ENCODE measurements at places on chromosomes 5 and 9.

- DNase-seq, result no peak
These were observed 23.4 kb downstream of the NR4A3 start for GRCh38 chr9:99845063-99845462.

- DNase-seq, result peak; percentile 85
These were observed 90.6 kb downstream of the RALGPS1 start for GRCh38 chr9:127004946-127005769.

GRCh38 chr5:62584391-62584790, 5.8 kb downstream of the LRRC70 start:
- no peak for DNase-seq

DNA sequence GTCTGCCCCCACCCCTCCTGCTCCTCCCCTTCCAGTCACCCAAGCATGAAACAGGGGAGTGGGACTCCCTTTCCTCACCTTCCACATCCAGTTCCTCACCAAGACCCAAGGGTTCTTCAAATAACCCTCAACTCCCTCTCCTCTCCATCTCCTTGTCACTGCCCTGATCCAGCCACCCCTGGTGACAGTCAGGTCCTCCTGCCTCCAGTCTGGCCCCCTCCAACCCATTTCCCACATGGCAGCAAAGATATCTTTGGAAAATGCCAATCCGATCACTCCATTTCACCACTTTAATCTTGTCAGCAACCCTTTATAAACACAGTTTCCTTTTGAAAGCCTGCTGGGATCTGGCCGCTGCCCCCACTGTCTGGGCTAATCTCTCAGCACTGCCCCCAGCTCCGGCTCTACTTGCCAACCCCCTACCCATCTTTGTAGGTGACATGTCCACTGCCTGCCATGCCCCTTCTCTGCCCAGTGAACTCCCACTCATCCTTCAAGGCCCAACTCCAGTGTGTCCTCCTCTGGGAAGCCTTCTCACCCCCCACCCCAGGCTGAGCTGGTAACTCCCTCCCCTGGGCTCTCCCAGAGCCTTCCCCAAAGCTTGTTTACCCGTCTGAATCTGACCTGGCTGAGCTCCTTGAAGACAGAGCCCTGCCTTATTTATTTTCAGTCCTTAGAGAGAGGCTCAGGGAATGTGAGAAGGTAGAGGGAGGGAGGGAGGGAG, 781 bp upstream of the MYOZ3 start:
- DNase-seq, result no peak

DNA sequence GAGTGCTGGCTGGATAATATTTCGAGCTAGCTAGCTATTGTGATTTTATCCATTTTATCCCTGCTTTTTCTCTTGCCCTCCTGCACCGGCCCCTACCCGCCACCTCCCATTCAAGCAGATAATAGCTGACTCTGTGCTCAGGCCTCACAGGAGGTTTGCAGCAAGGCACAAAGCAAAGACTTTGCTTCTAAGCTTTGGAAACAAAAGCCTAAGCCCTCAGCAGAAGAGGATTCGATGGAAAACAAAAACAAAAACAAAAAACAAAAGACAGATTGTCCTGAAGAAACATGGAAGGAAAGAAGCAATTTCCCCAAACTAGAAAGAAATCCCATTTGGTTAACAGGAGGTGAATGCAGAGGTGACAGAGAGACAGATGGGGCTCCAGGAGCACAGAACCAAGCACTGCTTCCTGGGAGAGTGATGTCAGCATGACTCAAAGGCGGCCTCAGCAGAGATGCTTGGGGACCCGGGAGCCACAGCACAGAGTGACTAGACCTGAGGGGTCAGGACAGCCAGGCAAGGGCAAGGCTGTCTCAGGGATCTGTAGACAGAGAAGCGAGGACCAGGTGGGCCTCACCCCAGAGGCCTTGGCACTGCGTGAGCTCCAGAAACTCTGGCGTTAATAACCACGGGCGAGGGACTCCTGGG, 28.4 kb downstream of the MTX3 start:
- DNase-seq, result no peak

- no peak for DNase-seq
These were observed 22.1 kb upstream of the LRRC14B start for GRCh38 chr5:169071-169727.

GRCh38 chr5:180723936-180724335, 15.9 kb downstream of the OR2Y1 start:
- no peak for DNase-seq

DNA sequence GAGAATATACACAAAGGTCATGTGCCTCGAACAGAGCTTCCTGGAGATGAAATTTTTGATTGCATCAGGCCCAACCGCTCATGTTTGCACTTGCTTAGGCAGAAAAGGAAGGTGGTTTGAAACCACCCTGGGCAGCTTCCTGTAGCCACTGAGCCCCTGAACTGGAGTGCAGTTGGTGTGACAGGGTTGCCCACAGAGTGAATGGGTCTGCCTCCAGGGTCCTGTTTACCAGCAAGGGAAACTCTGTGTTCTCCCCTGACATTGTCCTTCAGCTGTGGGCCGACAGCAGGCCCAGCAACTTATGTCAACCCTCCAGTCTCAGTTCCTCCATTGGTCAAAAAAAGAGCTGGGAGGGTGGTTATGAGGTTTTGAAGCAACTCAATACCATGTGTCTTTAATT, 289.6 kb downstream of the KIF4B start:
- DNase-seq, result no peak

DNA sequence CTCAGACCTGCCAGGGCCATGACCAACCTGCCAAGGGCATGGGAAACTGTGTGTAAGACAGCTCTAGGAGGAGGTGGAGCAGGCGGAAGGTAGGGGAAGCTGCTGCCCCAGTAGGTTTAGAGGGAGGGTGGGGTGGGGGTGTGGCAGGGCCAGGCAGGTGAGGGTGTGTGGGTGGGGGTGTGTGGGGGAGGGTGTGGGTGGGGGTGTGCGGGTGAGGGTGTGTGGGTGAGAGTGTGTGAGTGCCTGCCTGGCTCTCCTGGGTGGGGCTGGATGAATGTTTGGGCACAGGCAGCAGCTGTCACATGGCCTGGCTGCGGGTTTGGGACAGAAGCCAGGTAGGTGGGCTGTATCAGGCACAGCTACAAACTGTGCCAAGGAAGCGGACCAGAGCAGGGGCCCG, 8.8 kb upstream of the N4BP3 start:
- no peak for DNase-seq

DNA sequence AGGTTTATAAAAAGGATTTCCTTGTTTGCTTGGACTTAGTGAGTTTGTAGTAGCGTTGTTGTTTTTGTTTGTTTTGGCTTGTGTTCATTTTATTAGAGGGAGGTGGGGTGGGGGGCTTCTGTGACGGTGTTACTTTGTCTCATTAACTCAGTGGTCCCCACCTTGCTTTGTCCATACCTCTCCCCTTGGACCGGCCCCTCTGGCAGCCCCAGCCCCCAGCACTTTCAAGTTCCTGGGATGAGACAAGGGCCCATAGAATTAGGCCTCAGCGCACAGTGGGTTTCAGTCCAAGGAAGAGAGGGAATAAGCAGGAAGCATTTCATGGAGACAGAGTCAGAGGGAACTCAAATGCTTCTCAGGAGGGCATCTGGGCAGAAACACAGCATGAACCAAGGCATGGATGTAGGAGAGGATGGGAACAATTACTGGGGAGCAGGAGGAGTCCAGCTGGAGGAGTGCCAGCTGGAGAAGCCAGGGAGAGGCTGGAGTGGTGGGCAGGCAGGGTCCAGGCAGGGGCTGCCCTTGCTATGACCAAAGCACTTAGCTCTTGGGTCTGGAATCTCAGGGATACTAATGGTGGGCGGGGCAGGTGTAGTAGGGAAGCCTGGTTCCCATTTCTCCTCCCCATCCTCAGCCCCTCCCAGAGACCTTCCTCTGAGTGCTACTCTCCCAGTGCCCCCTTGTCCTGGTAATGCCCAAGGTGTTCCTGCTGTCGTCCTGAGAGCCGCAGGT, 23.5 kb upstream of the ENHO start:
- DNase-seq, result no peak

- no peak for DNase-seq
These were observed 66.9 kb downstream of the HMCN2 start for GRCh38 chr9:130332384-130332926.

- DNase-seq, result no peak
These were observed 12.9 kb upstream of the SLCO6A1 start for GRCh38 chr5:102511666-102512065.

GRCh38 chr5:144433893-144434292, 263.2 kb downstream of the KCTD16 start:
- DNase-seq, result no peak

DNA sequence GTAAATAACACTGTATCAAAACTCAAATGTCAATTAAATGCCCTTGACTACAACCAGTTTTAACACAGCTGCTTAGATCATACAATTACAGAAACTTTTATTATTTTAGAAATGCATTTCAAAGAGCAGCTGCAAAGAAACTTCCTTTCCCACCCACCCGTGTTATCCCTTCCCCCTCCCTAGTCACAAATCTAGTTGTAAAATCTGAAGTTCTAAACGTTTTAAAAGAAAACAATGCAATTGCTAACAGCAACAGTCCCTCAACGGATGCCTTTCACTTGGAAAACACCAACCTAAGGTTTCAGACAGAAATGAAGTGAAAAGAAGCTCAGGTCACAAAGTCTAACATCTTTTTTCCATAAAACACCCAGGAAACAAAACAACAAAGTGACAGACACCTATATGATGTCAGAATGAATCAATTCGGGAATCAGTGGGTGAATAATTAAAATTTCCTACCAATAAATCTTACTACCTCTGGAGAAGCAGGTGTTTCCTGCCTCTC, 100.3 kb downstream of the FBXW11 start:
- no peak for DNase-seq

- DNase-seq, result no peak
These were observed 22.6 kb downstream of the ASS1 start for GRCh38 chr9:130467316-130467715.

- DNase-seq, result no peak
These were observed 10.5 kb upstream of the NACC2 start for GRCh38 chr9:136105398-136106135.

- no peak for DNase-seq
These were observed 126.5 kb upstream of the PAPPA start for GRCh38 chr9:116027096-116027495.

- DNase-seq, result no peak
These were observed 1.8 kb downstream of the EGR1 start for GRCh38 chr5:138466900-138467710.

DNA sequence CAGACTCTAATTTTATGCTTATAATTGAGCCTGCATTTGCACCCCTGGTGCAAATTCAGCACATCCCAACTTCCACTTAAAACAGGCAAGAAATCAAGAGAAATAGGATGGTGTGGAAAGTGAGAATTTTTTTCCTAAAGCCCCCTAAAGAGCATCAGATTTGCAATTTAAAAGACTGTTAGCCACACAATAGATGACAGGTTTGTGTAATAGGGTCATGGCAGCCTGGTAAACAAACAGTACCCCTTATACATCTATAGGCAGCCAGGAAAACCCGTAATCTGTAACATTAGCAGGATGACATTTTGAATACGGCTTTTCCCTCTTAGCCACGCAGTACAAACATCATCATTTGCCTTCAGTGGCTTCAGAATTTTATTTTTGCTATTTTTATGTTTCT, 17.2 kb downstream of the EBF1 start:
- DNase-seq, result no peak

- no peak for DNase-seq
These were observed 29.2 kb upstream of the PHF24 start for GRCh38 chr9:34928921-34929320.

- no peak for DNase-seq
These were observed 69.8 kb downstream of the MAPKAP1 start for GRCh38 chr9:125637241-125637640.
